ENCODE measurements at places on chromosomes 6 and 20.

DNA sequence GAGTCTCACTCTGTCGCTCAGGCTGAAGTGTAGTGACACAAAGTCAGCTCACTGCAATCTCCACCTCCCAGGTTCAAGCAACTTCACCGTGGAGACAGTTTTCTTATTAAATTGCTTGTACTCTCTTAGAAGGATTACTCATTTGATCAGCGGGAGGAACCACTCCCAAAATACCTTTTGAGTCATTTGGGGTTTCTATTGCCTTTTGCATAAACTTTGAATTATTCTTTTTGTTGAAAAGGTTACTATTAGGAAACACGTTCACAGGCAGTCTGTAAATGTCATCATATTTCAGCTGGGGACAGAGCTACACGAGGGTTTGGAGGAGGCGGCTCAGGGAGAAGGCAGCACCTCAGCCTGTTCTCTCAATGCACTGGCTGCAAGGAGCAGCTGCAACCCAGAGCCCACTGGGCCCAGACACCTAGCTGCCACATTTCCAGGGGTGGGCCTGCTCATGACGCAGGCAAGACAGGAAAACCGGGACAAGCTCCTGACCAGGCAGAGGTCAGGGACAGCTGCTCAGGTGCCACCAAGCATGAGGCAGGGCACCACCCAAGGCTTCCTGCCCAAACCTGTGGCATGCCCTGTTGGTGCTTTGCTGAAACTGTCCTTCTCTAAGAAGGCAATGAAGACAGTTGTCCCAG, 205.9 kb downstream of the BMP7 start:
- no peak for DNase-seq

- no peak for DNase-seq
Observed at GRCh38 chr20:51636123-51636522, 93.6 kb upstream of the NFATC2 start.

DNA sequence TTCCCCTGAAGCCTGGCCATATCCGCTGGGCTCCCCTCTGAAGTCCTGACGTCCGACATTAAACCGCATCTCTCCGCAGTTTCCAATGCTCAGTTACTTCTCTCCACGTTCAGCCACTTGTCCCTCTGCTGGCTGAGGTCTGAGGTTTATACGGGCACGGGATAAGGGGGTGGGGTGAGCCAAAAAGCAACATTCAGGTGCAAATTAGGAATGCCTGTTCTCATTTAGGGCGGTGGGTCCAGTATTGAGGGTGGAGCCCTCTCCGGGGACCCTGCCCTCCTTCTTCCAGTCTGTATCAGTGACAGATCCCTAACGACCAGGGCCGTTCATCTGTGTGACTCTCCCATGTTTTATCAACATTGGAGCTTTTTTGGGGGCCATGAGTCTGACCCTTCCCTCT, 1454.4 kb downstream of the HACE1 start:
- DNase-seq, result no peak

GRCh38 chr6:82751718-82752117, 313.9 kb downstream of the UBE3D start:
- no peak for DNase-seq

DNA sequence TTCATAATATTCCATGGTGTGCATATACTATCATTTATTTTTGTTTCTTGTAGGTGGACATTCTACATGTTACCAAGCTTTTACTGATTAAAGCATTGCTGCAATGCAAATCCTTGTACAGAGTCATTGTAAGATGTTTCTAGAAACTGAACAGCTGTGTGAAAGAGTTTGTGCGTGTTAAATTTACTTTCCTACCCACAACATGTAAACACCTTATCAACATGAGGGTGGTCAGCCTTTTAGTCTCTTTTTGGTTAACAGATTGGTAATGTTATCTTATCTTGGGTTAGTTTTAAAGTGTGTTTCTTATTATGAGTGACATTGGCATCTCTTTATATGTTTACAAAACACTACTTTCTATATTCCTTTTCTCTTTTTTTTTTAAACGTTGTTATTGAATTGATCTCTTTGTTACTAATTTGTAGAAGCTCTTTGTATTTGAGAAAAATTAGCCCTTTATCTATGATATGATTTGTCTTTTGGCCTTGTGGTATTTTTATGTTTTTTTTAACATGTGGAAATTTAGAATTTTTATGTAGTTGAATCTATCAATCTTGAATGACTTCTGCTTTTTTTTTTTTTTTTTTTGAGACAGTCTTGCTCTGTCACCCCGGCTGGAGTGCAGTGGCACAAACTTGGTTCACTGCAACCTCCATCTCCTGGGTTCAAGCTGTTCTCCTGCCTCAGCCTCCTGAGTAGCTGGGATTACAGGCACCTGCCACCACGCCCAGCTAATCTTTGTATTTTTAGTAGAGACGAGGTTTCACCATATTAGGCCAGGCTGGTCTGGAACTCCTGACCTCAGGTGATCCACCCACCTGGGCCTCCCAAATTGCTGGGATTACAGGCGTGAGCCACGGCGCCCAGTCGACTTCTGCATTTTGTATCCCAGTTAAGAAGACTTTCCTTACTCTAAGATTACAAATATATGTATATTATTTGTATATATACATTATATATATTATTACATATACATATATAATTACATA, 112.1 kb downstream of the TCP11 start:
- DNase-seq, result no peak
